GM04504 (cell line): ENCODE measurements at places on chromosomes 12 and 14.

GRCh38 chr14:20836668-20837338 lies 34.2 kb upstream of the RNASE1 start:
- DNase-seq = no peak

- no peak for DNase-seq
Observed at GRCh38 chr12:28237423-28237822, 47.2 kb downstream of the CCDC91 start.

GRCh38 chr14:103273145-103273744 lies 60.8 kb upstream of the EIF5 start:
- DNase-seq = no peak

DNA sequence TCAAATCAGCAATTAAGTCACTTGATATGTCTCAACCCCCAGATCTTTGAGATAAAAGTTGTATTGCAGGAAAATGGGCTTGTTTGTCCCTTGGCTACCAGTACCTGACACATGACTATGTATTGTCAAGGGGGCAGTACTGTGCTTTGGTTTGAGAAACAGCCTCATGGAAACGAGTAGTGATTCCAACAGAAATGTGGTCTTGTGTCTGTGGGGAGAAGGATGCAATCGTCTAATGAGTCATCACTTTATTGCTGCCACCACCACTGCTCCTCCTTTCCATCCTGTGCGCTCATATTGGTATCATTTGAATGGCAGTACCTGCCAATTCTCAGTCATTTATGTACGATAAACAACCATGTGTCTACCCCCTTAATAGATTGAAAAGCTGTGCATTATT lies 72.8 kb upstream of the ARHGAP5 start:
- no peak for DNase-seq

GRCh38 chr14:101916816-101917412 lies 47.5 kb upstream of the DYNC1H1 start:
- DNase-seq = no peak
